ENCODE measurements at places on chromosomes 3 and 15. TPM values are rescaled to one million over a fixed set of nuclear protein-coding genes. Genes with fewer than 3 reads are reported as not detected.

- H3K27me3 ChIP-seq, result no peaks in the 10 kb centered on the region
- H3K4me1 ChIP-seq, result no peaks in the 10 kb centered on the region
- no peak for DNase-seq
- H3K4me3 ChIP-seq, result no peak overlapping the region
These were observed 17.0 kb downstream of the MAGI1 start for GRCh38 chr3:66021731-66022131.

GRCh38 chr3:80771085-80771484, 990.4 kb downstream of the GBE1 start:
- peak; percentile 27 for DNase-seq
- no peaks in the 10 kb centered on the region for H3K4me1 ChIP-seq
- no peaks in the 10 kb centered on the region for H3K27me3 ChIP-seq
- H3K4me3 ChIP-seq, result no peak overlapping the region
- no peak overlapping the region for H3K27ac ChIP-seq
- H3K36me3 ChIP-seq, result no peaks in the 10 kb centered on the region

GRCh38 chr3:36461597-36461996, 81.3 kb downstream of the STAC start:
- no peaks in the 10 kb centered on the region for H3K4me1 ChIP-seq
- no peak for DNase-seq
- no peaks in the 10 kb centered on the region for H3K27me3 ChIP-seq
- H3K4me3 ChIP-seq, result no peak overlapping the region
- no peak overlapping the region for H3K27ac ChIP-seq

GRCh38 chr15:39156166-39156565, 424.7 kb upstream of the THBS1 start:
- no peak overlapping the region for H3K27ac ChIP-seq
- H3K4me1 ChIP-seq, result no peaks in the 10 kb centered on the region

IL20RB gene
- 0.21 TPM for polyA plus RNA-seq

GRCh38 chr3:158488670-158489069, 82.3 kb upstream of the MLF1 start:
- DNase-seq, result no peak
- no peaks in the 10 kb centered on the region for H3K27me3 ChIP-seq
- no peak overlapping the region for H3K27ac ChIP-seq
- H3K36me3 ChIP-seq, result no peaks in the 10 kb centered on the region
- no peaks in the 10 kb centered on the region for H3K4me1 ChIP-seq
- no peak overlapping the region for H3K4me3 ChIP-seq

DNA sequence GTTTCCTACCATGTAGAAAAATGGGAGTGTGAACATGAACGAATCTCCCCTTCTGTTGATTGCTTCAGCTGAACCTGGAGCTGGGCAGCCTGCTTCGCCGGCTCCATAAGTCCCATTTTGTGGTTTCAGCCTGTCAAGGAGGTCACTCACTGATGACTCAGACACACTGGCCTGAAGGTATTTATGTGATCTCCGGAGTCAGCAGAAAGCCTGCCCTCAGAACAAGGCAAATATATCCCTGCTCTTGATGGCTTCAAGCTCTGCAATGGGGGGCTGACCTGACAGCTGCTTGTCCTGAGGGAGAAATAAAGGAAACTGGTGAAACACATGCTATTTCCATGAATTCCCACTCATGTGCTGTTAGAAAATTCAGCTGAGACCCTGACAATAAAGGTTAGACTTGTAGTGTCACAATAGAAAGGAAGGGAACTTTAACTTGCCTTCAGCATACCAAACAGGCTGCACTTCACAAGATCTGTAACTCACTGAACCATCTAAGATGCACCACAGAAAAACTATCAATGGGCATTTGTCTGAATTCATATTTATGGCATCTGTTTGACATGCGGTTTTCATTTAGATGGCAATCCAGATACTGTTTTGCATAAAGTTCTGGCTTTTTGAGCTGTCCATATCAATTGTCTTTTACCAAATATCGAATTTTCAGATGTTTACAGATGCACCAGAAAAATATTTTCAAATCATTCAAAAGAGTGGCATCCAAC, 282.0 kb upstream of the VEPH1 start:
- H3K4me3 ChIP-seq, result no peak overlapping the region
- H3K4me1 ChIP-seq, result no peaks in the 10 kb centered on the region
- no peaks in the 10 kb centered on the region for H3K27me3 ChIP-seq
- DNase-seq, result no peak

HCN4 gene
- not detected for polyA plus RNA-seq

IL17RD gene
- polyA plus RNA-seq, result 0.04 TPM

GRCh38 chr15:81418891-81419290, 44.9 kb upstream of the TMC3 start:
- DNase-seq, result no peak
- H3K27me3 ChIP-seq, result no peaks in the 10 kb centered on the region
- no peaks in the 10 kb centered on the region for H3K4me1 ChIP-seq
- no peaks in the 10 kb centered on the region for H3K36me3 ChIP-seq
- no peak overlapping the region for H3K27ac ChIP-seq

BNC1 gene
- polyA plus RNA-seq, result not detected

EIF4E3 gene
- 0.16 TPM for polyA plus RNA-seq

DNA sequence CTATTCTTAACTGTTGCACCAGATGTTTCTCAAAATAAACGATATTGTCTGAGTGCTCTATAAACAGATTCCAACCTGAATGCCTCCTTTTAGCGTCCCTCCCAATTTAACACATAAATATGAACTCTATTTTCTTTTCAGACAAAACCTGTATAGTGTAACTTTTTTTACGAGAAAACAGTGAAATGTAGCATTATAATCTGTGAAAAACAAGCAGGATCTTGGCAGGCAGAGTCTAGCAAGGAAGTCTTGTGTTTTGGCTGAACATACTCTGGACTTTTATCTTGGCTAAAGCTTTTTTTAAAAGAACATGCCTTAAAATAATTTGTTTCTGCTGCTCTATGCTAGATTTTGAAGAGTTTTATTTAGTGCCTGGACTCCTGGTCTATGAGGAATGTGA, 150.5 kb downstream of the ROBO2 start:
- no peak overlapping the region for H3K27ac ChIP-seq
- no peak for DNase-seq
- no peaks in the 10 kb centered on the region for H3K36me3 ChIP-seq

DNA sequence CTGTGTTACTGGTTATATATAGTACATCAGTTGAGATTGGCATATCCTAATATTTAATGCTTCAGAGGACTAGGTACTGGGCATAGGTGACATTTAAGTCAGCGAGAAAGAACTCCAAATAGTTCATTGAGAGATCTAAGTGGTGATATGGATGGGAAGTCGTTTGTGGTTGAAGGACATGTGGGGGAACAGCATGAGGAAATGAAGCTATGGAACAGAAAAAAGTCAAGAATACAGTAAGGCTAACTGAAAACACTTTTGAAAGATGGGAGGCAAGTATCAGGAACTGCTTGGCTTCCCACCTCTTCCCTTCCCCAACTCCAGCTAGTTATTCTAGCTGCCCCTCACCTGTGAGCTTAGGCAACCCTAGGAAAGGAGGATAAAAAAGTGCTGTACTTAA, 3.7 kb upstream of the MYO5A start:
- no peaks in the 10 kb centered on the region for H3K27me3 ChIP-seq
- no peak overlapping the region for H3K27ac ChIP-seq
- peaks cover 6% of the 10 kb centered on the region for H3K4me1 ChIP-seq

DNA sequence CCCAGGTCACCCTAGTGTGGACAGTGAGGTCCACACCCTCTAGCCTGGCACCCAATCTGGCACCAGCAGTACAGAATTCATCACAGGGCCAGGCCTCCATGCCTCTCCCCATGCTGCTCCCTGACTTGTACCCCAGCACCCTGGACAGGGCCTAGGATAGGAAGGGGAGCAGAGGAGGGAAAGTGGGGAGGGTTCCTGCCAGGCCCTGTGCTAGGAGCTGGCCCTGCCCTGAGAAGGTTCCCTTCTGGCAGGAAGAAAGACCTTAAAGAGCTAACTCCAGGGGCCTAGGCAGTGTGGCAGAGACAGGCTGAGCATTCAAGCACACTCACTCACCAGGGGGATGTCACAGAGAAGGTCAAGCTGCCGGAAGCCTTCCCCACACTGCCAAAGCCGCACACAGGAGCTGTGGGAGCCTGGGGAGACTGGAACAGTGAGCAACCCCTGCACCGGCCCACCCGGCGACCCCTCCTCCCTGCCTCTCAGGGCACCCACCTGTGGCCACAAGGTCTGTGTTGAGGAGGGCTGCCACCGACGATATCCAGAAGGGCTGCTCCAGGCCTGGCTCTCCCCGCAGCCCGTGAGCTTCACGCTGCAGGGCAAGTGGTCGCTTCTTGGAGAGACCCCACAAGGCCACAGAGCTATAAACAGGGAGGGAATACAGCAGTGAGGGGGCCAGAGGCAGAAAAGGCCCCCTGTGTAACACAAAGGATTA, 7.4 kb downstream of the RRP9 start:
- DNase-seq, result no peak
- H3K36me3 ChIP-seq, result peaks cover 40% of the 10 kb centered on the region
- H3K4me1 ChIP-seq, result no peaks in the 10 kb centered on the region
- no peak overlapping the region for H3K4me3 ChIP-seq
- no peak overlapping the region for H3K27ac ChIP-seq
- no peaks in the 10 kb centered on the region for H3K27me3 ChIP-seq

CP gene
- 0.09 TPM for polyA plus RNA-seq

GRCh38 chr3:85455561-85456200, 496.9 kb downstream of the CADM2 start:
- no peak for DNase-seq
- H3K36me3 ChIP-seq, result no peaks in the 10 kb centered on the region
- no peak overlapping the region for H3K4me3 ChIP-seq
- H3K4me1 ChIP-seq, result no peaks in the 10 kb centered on the region
- H3K27me3 ChIP-seq, result no peaks in the 10 kb centered on the region

DNA sequence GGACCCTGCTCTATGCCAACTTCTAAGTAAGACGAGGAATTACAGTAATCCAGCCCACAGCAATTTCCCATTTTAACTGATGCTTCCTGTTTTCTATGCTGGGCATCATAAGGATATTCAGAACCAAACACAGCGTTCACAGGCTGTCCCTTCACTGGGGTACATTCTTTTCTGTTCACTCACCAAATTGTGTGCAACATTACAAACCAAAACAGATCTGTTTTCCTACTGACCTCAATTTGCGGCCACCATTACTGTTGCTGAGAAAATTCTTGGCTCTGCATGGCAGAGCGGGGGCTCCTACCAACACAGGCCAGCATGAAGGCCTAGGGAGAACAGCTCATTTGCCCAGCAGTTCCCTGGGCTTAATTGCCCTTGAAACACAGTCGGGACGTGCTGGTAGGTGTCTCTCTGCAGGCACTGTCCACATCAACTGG, 76.5 kb downstream of the MYO1E start:
- no peak for DNase-seq
- H3K36me3 ChIP-seq, result peaks cover 4% of the 10 kb centered on the region
- peaks cover 73% of the 10 kb centered on the region for H3K4me1 ChIP-seq
- H3K27ac ChIP-seq, result no peak overlapping the region
- H3K4me3 ChIP-seq, result no peak overlapping the region

DNA sequence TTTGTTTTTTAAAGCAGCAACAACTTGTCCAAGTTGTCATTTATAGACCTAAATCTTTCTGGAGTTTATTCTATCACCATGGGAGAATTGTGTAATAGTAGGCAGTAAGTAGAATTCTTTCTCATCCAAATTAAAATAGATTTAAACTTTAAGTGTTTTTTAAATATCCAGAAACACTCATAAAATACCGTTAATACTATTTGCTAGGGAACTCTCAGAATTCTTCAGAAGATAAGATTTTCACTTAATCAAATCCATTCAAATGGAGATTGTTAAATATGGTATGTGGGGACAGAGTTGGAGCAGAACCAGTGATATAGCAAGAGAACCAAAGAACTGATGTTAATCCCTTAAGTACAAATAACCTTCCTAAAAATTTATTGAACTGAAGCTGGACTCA, 71.0 kb downstream of the ARIH1 start:
- no peak for DNase-seq
- no peaks in the 10 kb centered on the region for H3K36me3 ChIP-seq
- H3K27ac ChIP-seq, result no peak overlapping the region
- H3K4me1 ChIP-seq, result no peaks in the 10 kb centered on the region
- H3K27me3 ChIP-seq, result no peaks in the 10 kb centered on the region
- H3K4me3 ChIP-seq, result no peak overlapping the region

ISL2 gene
- polyA plus RNA-seq, result not detected

DNA sequence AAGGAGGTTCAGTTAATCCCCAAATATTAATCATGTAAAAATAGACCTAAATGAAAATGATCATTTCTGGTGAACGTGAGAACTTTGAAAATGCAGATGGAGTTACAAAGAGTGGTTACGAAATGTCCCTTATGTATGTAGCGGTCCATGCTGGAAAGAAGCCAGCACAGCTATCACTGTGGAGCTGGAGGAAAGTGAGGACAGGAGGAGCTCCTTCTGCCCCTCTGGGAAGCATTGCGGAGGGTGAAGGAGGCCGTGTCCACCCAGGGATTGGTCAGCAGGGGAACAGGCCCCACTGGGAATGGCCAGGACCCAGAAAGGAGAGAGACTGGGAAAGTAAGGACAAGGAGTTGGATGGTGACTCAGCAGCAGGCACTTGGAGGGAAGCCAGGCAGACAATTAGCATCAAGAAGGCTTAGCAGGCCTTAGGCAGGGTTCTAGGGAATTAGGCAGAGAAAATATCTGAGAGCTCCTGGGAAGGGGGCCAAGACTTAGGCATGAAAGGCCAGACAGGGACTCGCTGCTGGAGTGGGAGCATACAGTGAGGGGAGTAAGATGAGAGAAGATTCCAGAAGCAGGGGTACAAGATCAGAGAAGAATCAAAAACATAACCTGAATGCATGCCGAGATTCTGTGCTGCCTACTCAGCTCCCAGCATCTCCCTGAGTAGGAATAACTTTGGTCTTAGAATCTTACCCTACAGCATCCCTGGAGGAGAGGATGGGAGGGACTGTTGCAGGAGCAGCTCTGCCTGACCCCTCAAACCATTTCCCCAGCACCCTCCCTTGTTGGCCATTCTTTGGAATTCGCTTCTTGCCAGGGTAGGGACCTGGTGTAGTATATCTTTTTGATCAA, 171.0 kb upstream of the UMPS start:
- no peak for DNase-seq
- no peak overlapping the region for H3K4me3 ChIP-seq
- no peak overlapping the region for H3K27ac ChIP-seq

DNA sequence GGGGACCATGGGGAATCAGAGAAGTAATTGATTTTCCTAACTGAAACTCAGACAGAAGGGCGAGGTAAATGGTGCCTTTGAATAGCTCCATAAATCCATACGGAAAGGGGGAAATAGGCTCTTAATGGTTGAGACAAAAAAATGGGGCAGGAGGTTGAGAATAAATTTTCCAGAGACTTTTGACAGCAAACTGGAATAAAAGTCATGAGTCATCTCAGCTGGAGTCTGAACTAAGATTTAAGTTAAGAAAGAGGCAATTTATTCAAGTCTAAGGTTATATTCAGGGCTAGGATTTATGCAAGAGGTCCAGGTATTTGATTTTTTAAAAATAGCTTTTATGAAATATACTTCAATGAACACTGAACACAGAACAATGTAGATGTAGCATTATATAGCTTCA, 238.7 kb upstream of the RORA start:
- H3K36me3 ChIP-seq, result no peaks in the 10 kb centered on the region
- H3K27me3 ChIP-seq, result no peaks in the 10 kb centered on the region
- no peak for DNase-seq
- H3K27ac ChIP-seq, result no peak overlapping the region
- no peaks in the 10 kb centered on the region for H3K4me1 ChIP-seq
- H3K4me3 ChIP-seq, result no peak overlapping the region

Measured in GM12878 (cell line).